Activated T-helper 1 cell treated with anti-CD3 and anti-CD28 coated beads, Interleukin-2, amount 50 U/mL, for 16 hours (primary cell): ENCODE measurements at places on chromosomes 4 and X.

DNA sequence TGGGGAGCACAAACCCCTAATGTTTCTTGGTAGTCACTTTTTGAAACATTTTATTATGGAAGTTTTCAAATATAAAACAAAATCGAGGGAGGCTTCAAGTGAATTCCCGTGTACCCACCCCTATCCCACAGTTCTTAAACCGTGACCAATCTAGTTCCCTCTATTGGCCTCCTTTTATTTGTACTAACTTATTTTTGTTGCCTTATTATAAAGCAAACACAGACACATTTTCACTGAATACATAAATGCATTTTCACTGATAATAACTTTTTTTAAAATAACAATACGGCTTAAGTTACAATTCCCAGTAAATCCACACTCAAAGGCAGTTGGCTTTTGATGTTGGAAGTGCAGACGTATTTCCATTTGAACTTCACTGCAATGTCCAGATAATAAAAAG is 9.3 kb downstream of the HMX1 start:
- no peak for DNase-seq

- no peak for DNase-seq
These were observed 171.7 kb upstream of the ZCCHC13 start for GRCh38 chrX:74132280-74132679.

- no peak for DNase-seq
These were observed 15.4 kb downstream of the AMTN start for GRCh38 chr4:70533791-70534190.

DNA sequence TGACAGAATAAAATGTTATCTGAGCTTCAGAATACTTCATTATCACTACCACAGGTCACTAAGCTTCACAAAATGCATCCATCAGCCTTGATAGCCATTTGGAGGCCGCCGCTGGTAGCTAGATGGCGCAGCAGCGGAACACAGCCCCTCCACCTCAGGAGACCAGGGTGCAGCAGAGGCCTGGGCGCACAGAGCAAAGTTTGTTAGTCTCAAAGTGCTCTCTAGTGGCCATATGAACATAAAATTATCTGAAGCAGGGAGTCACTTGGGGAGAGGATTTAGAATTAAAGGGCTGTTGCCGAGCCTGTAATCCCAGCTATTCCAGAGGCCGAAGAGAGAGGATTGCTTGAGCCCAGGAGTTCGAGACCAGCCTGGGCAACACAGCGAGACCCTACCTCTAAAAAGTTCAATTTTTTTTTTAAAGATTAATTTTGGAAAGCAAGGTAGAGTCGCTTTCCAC is 8.1 kb upstream of the DCTD start:
- DNase-seq = no peak

- DNase-seq = peak; percentile 9
These were observed 840 bp upstream of the CLCN3 start for GRCh38 chr4:169619518-169619957.

- DNase-seq = no peak
These were observed 39.2 kb upstream of the HS3ST1 start for GRCh38 chr4:11467931-11468330.

DNA sequence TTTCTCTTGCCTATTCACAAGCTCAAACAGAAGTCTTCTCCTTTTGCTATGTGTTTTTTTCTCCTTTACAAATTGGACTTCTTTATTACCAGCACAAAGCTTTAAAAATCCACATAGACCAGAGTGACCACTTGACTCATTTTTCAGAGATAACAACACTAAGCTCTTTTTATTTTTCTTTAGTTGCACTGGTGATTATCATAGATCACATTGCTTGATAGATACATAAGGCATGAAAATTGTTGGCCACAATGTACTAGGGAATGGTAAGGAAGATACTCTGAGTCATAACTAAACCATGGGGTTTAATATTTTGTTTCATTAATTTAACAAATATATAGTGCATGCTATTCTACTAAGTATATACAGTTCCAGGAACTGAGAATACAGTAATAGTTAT is 159.0 kb downstream of the GASK1B start:
- DNase-seq = no peak

GRCh38 chrX:120732879-120733278 is 103.0 kb upstream of the C1GALT1C1 start:
- DNase-seq = no peak

GRCh38 chrX:9339603-9340491 is 125.0 kb upstream of the TBL1X start:
- DNase-seq = no peak

DNA sequence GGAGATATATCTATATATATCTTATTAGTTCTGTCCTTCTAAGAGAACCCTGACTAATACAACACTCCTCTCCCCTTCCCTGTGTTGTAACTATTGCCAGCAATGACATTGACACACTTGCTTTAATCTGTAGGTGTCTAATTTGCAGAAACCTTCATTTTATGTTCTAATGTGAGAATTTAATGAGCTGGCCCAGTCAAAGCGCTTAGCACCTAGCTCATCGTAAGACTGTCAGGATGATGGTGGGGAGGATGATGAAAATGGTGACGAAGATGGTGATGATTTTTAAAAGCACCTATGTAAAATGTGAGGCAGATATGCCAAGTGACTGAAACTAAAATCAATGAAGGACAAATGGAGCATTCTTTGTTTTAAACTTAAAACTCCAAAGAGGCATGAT is 183.8 kb downstream of the DHX15 start:
- DNase-seq = no peak

GRCh38 chrX:135009838-135010237 is 12.5 kb downstream of the RTL8B start:
- DNase-seq = no peak

- DNase-seq = no peak
These were observed 9.5 kb downstream of the PARM1 start for GRCh38 chr4:74942251-74942917.

DNA sequence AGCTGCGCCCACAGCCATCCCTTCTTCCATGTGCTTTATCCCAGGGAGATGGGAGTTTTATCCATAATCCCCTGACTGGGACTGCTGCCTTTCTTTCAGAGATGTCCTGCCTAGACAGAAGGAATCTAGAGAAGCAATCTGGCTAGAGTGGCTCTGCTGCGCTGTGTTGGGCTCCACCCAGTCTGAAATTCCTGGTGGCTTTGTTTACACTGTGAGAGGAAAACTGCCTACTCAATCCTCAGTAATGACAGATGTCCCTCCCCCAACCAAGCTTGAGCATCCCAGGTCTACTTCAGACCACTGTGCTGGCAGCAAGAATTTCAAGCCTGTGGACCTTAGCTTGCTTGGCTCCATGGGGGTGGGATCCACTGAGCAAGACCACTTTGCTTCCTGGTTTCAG is 116.9 kb upstream of the AR start:
- no peak for DNase-seq

DNA sequence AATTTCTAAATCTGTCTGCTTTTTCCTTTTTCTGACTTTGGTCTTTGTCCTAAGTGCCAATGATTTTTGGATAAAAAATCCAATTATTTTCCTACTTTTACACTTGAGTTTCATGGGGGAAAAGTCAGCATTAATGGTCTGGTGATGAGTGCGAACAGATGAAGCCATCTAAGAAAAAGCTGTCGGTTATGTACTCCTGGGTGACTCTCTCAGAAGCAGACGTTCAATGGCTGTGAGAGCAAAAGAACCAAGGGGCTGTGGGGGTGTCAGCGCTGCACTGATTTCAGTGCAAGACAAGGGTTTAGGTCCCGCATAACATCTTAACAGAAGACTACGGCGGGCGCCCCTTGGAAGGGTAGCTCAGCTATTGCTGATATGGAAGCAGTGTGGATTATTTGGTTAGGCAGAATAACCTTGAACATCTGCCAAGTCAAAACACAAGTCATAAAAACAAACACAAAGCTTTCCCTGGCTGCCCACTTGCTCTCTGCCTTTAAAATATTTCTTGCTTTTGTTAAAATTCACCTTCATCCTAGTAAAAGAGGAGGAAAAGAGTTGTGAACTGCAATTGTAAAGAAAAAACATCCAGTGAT is 240.5 kb downstream of the MAML3 start:
- DNase-seq = no peak

DNA sequence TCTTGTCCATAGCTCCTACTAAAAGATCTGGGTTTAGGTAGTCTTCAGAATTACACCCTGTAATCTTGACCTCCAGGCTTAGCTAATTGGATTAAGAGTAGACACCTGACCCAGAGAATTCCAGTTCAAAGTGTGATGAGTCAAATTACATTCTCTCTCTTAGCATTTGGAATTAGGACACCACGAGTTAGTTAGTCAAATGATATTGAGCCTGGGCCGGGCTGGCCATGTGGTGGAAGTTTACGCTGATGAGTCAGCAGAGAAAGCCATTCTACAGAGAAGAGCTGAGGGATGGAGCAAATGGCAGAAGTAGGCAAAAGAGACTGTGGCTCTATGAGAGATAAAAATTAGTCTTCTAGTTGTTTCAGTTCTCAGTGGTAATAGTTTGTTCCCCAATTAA is 31.1 kb downstream of the CEP44 start:
- DNase-seq = no peak

GRCh38 chr4:139458999-139459398 is 5.1 kb downstream of the RAB33B start:
- no peak for DNase-seq

DNA sequence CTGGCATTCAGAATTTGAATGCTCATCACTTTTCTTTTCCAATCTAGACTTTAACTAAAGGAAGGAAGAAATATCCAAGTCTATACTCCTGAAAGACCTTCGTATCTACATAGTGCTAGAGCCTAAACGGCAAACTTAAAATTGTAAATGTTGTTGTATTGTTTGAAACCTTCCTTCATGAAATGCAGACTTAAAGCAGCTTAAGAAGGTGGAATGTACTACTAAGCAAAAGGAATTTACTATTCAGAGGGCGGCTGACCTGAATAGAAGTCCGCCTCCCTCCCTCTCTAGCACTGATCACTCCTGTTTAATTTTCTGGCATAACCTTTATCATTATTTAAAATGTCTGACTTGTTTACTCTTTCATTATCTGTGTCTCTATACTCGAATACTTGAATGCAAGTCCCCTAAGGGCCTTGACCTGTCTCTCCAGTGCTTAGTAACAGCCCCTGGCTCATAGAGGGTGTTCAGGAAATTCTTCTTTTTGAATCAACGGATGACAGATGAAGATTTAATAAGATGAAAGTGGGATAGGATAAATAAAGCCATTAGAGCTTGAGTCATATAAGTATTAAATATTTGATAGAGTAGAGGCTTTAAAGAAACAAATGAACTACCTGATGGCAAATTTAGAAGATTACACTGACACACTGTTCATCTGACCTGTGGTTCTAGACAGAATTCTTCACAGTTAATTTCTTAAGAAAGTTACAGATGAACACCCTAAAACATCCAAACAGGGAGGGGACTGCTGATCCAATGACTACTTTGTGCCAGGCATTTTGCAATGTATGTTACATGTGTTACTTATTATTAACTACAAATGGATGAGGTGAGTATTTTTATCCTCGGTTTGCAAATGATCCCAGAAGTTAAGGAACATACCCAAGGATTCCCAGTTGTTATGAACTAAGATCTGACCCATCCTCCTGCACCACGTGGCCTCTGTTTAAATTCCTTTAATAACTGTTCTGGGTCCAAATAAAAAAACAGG is 20.2 kb upstream of the RBPJ start:
- no peak for DNase-seq

DNA sequence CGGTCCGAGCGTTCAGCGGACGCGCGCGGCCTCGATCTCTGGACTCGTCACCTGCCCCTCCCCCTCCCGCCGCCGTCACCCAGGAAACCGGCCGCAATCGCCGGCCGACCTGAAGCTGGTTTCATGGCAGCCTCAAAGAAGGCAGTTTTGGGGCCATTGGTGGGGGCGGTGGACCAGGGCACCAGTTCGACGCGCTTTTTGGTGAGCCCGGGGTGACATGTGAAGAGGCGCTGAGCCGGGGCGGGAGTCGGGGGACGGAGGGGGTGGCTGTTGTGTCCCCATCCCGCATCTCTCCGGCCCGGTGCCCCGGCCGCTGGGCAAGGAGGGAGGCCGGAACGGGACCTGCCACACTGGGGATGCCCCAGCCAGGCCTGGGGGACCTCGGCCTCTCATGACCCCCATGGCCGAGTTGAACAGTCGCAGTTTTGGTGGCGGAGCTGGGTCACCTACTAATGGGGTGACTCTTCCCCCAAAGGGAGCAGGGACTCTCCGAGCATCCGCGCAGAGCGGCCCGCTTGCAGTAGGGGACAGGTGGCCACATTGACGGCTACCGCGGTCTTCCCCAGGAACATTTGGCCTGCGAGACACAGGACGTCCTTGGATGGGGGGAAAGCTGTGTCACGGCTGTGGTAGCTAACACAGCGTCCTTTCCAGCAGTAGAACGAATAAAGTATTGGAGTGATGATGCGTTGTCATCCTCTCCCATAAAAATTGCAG is at the start of gene GK:
Gene GK (plus strand): TSS at position 9 of the 717 bp plus-strand sequence. CDS start 115 bp downstream, at position 124.
- no peak for DNase-seq

- no peak for DNase-seq
These were observed 25.3 kb downstream of the ACSL4 start for GRCh38 chrX:109707720-109708119.

DNA sequence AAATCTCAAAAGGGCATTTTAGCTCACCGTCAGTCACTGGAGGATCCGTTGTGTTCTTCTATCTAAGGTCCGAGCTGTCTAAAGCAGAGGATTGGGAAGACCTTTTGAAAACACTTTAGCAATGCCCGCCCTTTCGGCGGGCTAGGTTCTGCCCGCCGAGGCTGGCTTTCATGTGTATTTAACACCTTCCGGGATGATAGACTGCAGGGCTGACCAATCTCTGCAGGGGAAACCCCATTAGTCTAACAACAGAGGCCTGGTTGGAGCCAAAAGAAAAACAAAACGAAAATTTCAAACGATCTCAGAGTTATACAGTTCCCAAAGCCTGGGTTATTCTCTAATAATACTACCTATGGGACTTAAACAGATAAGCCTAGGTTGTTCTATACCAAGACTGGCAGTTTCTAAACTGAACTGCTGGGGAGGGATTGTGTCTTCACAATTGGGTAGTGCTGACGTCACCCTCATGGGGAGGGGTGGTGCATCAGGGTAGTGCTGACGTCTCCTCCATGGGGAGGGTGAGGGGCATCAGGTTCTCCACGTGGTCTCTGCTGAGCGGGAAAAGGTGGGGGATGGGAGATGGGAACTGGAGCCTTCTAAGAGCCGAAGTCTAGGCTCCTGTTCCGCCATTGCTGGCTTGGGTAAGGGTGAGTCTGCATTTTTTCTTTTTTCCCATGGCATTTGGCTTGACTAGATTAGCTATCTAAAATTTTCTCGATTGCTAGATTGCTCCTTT is 14.8 kb upstream of the CUL4B start:
- DNase-seq = no peak

DNA sequence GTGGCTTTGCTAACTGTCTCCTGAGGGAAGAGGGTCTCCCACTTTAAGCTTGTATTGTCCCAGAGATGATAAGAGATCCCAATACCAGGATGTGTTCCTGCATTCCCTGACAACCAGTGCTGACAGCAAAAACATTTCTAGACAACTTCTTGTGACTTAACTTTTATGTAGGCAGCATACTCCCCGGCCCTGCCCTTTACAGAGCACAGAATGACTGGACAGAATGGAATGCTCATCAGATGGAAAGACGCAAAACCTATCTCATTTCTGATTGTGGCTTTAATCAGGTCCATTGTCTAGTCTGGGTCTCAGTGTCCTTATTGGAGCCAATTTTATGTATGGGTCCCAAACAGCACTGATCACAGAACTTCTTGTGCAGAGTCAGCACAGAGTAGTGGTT is 18.2 kb upstream of the PLAC1 start:
- DNase-seq = no peak

GRCh38 chrX:129600981-129601424 is 53.8 kb downstream of the APLN start:
- no peak for DNase-seq
